HuH-7 (cell line): ENCODE measurements at places on chromosomes 1 and 21.

GRCh38 chr1:171597203-171597602, 24.8 kb upstream of the MYOCOS start:
- no peak for DNase-seq

DNA sequence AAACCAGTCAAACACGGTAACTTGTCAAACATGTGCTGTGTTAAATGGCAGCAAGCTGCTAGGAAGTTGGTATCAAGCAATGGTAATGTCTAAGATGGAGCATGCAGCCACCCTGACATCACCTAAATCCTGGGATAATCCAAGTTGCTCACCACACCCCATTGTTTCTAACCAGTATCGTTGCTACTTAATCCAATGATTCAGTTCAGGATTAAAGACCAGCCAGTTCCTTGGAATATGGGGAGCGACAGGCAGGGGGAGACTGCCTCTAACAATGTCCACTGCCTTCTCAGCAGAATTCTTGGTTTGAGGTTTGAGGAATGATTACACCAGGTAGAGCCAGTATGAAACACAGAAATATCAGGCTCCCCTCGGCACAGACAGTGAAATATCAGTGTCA, 122.1 kb upstream of the IFFO2 start:
- no peak for DNase-seq

- DNase-seq = no peak
These were observed 852 bp downstream of the RGS7 start for GRCh38 chr1:241356187-241356518.

DNA sequence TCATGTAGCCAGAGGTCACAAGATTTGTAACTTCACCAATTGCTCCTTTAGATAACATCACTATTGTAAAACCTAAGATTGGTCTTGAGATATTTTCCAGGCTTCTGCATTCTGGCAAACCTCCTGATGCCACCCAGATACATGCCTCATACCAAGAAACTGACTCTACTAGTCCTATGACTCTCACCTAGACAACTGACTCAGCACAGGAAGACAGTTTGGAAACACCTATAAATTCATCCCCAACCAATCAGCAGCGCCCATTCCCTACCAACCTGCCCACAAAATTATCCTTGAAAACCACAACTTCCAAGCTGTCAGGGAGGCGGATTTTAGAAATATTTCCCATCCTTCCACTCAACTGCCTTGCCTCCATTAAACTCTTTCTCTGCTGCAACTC, 2.6 kb downstream of the NME7 start:
- DNase-seq = no peak

DNA sequence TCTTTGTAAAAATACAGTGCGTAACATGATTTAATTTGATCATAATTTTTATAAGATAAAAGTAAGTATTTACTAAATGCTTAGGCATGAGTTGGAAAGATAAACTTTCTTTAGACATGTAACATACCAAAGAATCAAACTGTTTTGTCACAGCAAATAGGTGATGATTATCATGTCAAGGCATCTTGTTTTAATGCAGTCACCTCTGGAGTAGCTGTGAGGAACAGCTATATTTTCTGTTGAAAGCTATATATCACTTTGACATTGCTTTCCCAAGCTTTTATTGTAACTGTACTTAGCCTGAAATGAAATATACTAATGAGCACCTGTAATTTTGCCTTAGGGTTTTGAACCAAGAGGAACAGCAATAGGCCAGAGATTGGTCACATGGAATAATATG, 151.9 kb downstream of the TLR5 start:
- DNase-seq = no peak

- DNase-seq = peak; percentile 43
These were observed 694 bp downstream of the MEAF6 start for GRCh38 chr1:37513795-37514349.

- no peak for DNase-seq
These were observed 11.3 kb upstream of the DIPK1A start for GRCh38 chr1:92972409-92973129.

DNA sequence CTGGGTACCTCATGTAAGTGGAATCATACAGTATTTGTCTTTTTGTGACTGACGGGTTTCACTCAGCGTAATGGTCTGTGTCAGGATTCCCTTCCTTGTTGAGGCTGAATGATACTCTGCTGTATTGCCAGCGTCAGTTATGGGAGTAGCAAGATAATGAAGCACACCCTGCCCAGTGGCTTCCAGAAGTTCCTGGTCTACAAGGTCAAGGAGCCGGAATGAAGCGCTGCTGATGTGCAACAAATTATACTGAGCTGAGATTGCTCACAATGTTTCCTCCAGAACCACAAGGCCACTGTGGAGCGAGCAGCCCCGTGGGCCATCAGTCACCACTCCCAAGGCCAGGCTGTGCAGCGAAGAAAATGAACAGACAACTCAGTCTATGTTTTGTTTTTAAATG, 24.0 kb upstream of the TDRD10 start:
- DNase-seq = no peak

DNA sequence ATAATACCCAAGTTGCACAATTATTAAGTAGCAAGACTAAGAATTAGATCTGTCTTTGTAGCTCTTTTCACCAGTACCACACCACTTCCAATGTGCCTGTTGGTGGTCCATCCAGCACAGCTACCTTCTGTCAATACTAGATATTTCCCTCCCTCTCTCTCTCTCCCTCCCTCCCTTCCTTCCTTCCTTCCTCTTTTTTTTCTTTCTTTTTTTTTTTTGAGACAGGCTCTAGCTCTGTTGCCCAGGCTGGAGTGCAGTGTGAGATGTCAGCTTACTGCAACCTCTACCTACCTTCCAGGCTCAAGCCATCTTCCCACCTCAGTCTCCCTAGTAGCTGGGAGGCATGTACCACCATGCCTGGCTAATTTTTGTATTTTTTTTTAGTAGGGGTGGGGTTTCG, 21.1 kb downstream of the KPNA6 start:
- DNase-seq = no peak

- no peak for DNase-seq
These were observed 1114.4 kb upstream of the B3GALT2 start for GRCh38 chr1:194300776-194301175.

DNA sequence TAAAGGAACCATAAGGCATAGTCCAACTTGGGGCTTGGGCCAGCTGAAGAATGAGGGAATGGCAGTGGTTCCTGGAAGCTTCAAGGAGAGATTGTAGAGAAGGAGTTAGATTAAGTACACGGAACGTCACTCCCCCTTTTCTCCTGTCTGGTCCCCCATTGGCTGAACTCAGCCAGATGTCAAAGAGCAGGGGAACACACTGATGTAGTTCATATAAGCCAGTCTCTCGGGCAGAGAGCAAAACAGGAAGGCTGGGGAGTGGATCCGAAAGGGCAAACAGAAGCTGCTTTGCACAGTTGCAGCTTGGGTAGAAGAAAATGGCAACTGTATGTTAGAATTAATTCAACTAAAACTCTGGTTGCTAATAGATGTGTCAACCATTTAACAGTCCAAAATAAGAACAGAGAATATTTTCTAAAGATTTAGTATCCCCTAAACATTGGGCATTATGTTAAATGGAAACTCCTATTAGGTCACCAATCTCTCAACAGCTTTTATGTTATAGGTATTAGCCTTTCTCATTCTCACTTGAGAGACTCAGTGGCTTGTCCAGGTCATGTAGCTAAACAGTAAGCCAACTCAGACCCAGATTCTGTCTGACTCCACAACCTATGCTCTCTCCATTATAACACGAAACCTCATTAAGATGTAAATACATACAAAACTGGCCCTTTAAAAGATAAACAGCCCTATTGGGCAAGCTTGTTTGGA, 600.7 kb upstream of the USP24 start:
- DNase-seq = no peak

- DNase-seq = no peak
These were observed 88.5 kb upstream of the HMCN1 start for GRCh38 chr1:185645686-185646085.

- DNase-seq = peak; percentile 45
These were observed 490 bp downstream of the SERINC2 start for GRCh38 chr1:31413405-31414001.

DNA sequence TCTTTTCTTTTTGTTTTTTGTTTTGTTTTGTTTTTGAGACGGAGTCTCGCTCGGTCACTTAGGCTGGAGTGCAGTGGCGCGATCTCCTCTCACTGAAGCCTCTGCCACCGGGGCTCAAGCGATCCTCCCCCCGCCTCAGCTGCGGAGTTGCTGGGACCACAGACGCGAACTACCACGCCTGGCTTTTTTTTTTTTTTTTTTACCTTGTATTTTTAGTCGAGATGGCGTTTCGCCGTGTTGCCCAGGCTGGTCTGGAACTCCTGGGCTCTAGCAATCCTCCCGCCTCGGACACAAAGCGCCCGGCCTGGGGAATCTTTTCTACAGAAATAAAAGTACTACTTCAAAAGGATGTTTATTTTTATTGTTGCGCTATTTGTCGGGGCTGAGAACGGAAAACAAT, 1.1 kb upstream of the SETDB1 start:
- DNase-seq = no peak

GRCh38 chr1:203968761-203969160, 104.2 kb upstream of the SOX13 start:
- no peak for DNase-seq

DNA sequence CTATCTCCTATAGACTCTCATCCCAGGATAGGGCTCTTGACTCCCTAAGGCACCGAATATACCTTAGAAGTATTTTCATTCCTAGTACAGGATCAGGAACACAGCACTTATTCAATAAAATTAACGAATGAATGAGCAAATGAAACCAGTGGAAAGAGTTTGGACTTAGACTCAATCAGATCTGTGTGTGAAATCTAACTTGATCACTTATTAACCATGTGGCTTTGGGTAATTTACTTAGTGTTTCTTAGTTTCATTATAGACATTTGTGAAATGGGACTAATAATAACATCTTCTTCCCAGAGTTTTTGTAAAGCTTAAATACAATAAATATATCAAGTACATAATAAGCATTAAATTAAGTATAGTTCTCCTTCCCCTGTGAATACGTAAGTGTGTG, 230.1 kb downstream of the ADGRL2 start:
- no peak for DNase-seq

DNA sequence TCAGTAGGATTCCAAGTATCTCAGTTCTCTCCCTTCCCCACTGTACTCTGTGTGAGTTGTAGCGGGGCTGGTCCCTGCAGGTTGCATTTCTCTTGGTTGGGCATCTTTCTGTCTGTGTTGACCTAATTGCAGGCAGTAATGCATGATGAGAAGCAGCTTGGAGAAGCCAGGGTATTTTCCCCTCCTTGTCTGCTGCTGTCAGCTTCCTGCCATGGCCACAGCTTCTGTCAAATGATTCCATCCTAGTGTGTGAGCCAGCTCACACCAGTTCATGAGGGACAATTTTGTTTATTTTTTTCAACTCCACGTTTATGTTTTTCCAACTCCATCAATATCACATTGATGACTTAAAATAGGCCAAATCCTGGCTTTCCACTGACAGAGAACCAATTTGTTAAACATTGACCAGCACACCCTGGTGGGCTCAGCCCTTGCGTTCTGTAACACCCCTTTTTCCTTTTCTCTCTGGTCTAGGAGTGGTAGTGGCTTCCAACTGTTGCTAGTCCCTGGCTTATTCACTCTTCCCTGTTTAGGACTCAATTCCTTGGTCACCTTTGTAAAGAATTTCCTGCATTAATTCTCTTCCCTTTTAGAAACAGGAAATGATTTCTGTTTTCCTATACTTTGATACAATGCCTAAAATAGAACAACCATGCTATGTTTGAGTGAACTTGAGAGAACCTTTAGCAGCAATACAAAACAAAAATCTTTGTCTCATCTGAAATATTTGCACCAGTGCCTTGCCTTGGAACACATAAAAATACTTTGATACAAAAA, 44.9 kb upstream of the APOBEC4 start:
- DNase-seq = no peak

GRCh38 chr1:207396168-207396746, 57.9 kb upstream of the CR2 start:
- DNase-seq = no peak

DNA sequence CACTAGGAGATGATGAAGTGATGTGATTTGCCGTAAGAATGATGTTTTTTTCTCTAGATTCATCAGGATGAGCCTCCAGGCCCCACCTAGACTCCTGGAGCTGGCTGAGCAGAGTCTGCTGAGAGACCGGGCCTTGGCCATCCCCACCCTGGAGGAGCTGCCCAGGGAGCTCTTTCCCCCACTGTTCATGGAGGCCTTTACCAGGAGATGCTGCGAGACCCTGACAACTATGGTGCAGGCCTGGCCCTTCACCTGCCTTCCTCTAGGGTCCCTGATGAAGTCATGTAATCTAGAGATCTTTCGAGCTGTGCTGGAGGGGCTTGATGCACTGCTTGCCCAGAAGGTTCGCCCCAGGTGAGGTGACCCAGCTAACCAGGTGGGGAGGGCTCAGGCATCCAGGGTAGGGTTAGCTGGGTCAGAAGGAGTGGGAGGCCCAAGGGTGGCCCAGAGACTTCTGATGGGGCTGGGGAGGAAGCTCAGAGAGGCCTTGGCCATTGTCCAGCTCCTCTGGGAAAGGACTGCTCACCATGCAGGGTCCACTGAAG, 1.3 kb downstream of the PRAMEF12 start:
- no peak for DNase-seq

DNA sequence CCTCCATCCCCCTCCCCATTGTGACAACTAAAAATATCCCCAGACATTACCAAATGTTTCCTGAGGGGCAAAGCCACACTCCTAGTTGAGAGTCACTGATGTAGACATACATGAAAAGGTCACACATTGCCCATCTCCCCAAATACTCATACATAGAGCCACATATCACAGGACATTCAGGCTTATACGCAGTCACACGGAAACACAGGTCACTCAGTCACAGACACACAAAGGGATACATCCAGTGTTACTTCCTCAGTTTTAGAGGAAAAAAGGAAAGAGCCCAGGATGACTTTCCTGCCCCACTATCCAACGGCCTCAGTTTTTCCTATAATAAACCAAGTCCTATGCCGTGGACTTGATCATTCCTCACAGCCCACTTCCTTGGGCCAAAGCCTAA, 1.9 kb downstream of the SLC39A1 start:
- DNase-seq = no peak
